ENCODE measurements at places on chromosomes 3 and 15.

GRCh38 chr3:99909714-99910495 is 92.2 kb downstream of the CMSS1 start:
- no peak for DNase-seq

GRCh38 chr3:138300647-138301046 is 29.0 kb downstream of the NME9 start:
- peak; percentile 9 for DNase-seq

- no peak for DNase-seq
Measured at GRCh38 chr15:81418891-81419290, 44.9 kb upstream of the TMC3 start.

GRCh38 chr3:146972726-146973125 is 367.6 kb upstream of the PLSCR5 start:
- DNase-seq: no peak

- DNase-seq: no peak
Measured at GRCh38 chr15:48313216-48313615, 18.0 kb upstream of the DUT start.

- DNase-seq: peak; percentile 79
Measured at GRCh38 chr15:47296881-47297280, 420.4 kb upstream of the SEMA6D start.

DNA sequence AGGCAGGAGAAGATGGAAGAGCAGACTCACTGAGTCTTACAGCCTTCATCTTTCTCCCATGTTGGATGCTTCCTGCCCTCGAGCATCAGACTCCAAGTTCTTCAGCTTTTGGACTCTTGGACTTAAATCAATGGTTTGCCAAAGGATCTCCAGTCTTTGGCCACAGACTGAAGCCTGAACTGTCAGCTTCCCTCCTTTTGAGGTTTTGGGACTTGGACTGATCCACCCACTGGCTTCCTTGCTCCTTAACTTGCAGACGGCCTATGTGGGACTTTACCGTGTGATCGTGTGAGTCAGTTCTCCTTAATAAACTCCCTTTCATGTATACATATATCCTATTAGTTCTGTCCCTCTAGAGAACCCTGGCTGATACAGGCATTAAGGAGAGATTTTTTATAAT is 62.4 kb upstream of the TNIK start:
- no peak for DNase-seq

- peak; percentile 21 for DNase-seq
Measured at GRCh38 chr15:39908186-39908585, 11.9 kb downstream of the GPR176 start.

GRCh38 chr3:55269636-55270035 is 217.5 kb downstream of the WNT5A start:
- no peak for DNase-seq

- no peak for DNase-seq
Measured at GRCh38 chr3:14201940-14202684, 23.5 kb downstream of the LSM3 start.

DNA sequence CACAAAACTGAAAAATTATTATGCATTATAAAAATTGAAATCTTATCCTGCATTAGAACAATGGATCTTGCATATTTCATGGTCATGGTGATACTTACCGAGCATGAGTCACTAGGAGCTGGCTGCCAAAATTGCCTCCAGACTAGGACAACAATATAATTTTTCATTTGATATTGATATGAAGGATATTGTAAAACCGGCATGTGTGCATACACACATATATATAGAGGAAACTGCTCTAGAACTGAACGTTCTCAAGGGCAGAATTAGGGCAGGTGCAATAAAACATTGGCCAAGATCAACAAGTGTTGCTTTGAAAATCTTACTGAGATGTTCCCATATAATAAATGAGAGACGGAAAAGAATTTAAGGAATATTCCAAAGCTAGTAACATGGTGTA is 319.4 kb upstream of the POU1F1 start:
- no peak for DNase-seq

GRCh38 chr15:101348015-101348414 is 53.0 kb upstream of the SNRPA1 start:
- no peak for DNase-seq

GRCh38 chr3:14884665-14885064 is 62.7 kb upstream of the NR2C2 start:
- no peak for DNase-seq

DNA sequence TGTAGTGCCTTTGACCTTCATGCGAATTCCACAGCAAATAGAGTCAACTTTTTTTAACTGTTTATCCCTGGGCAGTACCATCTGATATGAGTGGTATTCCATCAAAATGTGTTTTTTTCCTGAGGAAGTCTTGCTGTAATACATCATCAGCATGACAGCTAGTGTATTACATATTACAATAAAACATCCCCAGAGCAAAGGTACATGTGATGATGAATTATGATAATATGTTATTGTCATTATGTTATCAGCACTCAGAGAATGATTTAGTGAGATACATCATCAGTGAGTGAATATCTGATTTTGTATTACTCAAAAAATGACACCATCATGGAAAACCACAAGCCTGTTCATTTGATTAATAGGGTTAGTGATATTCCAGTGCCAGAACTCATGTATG is 69.7 kb upstream of the ARL6 start:
- no peak for DNase-seq

DNA sequence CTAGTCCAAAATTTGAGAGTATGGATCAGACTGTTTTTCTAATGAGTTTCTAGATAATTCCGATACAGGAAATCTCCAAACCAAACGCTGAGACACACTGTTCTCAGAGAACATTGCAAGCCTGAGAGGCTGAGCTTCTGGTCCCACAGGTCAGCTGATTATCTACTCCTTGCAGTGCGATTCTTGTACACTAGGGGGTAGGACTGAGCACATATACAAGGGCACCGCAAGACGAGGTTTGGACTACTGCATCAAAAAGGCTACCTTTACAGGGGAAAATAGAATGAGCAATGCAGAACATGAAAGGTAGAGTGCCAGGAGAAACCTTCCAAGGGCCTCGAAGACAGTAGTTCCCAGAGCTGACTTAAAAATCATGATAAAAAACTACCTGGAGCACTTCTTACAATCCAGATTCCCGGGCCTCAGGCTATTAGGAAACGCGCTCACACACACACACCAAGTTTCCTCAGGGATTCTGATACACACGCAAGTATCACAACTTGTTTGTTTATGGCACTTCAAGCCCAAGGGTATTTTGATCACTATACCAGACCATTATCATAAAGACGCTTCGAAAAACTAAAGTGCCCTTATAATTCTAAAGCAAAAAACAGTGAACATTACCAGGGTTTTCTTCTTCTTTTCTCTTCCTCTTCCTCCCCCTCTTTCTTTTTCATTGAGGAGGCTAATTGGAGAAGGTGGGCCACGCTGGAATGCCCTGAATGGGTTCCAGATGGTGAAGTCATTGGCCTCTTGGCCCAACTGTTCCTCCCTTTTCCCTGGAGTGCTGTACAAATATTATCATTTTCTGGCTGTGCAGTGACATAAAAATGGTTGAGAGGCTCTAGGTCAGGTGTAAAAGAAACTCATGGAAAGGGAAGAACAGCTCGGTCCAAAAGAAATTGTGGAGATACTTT is 61.8 kb downstream of the SLC12A8 start:
- no peak for DNase-seq

GRCh38 chr3:11523572-11524101 is 120.1 kb downstream of the VGLL4 start:
- peak; percentile 92 for DNase-seq

DNA sequence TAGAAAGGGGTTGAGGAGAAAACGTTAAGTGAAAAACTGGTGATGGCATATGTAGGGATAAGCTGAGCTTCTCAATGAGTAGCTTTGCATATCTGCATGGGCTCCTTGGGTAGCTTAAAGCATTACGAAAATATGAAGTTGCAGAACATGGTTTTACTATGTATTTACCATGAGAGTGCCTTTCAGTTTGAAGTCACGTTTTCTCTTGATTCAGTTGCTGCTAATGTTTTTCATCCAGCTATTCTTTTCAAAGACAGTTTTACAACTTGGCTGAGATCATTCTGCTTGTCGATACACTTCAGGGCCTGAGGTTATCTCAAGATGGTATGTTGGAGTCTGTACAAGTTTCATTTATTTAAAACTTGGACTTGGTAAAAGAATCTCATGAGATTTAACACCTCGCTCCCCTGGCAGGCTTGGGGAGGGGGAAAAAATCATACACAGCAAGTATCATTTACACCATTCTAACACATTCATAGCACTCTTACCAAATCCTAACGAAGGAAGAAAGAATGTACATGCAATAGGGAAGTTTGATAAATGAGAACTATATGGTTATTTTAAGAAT is 103.3 kb upstream of the CMC1 start:
- no peak for DNase-seq

GRCh38 chr3:191051037-191051436 is 148.0 kb upstream of the OSTN start:
- DNase-seq: peak; percentile 34

DNA sequence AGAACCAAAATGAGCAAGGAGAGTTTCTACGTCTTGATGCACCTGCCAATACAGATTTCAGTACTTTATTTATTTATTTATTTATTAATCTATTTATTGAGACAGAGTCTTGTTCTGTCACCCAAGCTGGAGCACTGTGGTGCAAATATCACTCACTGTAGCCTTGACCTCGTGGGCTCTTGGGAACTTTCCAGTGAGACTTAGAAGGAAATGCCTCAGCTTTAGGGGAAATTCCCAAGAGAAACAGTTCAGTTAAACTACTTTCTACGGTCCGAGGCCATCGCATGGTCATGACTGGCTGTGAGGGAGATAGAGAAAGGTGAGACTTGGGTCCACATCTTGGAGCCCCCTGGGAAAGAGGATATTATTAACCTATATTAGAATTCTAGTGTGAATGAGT is 47.0 kb upstream of the HERC1 start:
- DNase-seq: no peak

DNA sequence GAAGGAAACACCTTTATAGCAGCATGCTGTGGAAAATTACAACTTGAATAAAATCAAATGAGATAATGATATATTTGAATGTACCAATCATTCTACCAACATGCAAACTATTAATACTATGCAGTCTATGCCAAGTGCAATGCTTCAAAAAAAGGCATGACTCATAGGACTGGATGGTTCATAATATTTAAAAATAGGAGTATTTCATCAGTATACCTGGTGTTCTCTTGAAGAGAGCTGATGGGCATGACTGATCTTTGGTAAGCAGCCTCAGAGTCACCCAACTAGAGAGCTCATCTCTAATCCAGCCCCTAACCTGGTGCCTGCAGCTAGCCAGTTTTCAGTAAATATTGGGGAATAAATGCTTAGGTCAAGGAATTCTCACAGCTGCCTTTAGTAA is 434.7 kb upstream of the ARRDC4 start:
- DNase-seq: no peak

- DNase-seq: peak; percentile 22
Measured at GRCh38 chr3:82927309-82928253, 1166.1 kb upstream of the GBE1 start.

- DNase-seq: no peak
Measured at GRCh38 chr3:184486614-184487013, 75.0 kb upstream of the EPHB3 start.

DNA sequence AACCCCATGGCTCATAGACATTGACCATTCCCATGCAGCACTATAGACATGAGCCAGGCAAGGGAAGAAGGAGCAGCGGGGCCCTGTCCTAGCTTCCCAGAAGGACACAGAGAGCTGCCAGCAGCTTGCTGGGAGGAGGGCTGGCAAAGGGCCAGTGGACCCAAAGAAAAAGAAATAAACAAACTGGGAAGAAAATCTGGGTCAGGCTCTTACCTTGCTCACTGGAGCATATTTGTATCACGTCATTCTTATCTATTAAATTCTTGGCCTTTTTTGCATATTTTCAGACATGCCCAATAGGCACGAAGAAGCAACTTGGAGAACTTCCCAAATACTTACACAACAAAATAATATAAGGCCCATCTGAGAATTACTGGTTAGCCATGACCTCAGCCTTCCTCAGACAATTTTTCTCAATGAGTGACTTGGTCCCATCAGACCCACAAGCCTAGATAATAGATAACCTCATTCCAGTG is 28.4 kb downstream of the RASGRP1 start:
- peak; percentile 28 for DNase-seq

DNA sequence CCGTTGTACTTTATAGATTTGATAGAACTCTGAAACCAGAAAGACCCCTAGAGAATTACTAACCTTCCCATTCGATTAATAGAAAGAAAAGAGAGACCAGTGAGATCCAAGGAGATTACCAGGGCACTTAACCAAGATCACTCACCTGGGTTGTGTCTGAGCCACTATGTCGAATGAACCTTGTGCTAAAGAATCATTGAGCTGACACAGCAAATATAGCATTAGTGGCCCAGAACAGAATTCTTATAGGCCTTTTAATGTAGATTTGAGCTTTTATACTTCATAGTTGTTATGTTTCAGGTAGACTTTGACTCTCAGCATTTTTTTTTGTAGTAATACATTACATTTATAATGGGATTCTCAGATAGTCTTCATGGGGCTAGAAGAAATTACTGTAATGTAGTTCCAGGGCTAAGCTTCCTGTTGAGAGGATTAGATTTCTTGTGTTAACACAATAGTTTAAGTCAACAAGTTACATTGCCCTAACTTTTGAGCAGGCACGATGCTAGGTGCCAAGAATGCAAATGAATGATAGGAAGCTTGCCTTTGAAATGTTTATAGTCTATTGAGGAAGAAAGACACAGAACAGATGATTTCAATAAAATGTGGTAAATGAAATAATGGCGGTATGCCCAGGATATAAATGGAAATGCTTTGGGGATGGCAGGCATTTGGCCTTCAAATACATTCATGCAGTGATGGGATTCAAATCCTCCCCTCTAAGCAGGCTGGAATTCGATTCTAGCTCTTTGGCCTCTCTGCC is 24.4 kb upstream of the ABHD10 start:
- DNase-seq: no peak

DNA sequence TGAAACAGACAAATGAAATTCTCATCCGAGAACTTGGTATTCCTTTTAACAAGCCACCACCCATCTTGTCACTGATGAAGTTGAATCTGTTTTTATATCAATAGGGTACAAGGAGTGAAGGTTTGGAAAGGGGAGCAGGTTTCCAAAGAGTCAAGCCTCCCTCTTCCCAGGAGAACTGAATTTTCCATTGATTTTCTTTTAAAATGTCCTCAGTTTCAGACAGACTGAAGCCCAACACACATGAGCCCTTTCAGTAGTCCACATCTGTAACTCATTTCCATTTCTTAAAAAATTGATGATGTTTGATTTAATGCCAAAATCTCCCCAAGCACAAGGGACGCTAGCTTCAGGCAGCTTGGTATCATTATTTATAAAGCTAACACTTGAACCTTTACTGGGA is 187.7 kb downstream of the FOXB1 start:
- DNase-seq: peak; percentile 77

GRCh38 chr3:58042947-58043707 is 34.9 kb downstream of the FLNB start:
- DNase-seq: no peak

DNA sequence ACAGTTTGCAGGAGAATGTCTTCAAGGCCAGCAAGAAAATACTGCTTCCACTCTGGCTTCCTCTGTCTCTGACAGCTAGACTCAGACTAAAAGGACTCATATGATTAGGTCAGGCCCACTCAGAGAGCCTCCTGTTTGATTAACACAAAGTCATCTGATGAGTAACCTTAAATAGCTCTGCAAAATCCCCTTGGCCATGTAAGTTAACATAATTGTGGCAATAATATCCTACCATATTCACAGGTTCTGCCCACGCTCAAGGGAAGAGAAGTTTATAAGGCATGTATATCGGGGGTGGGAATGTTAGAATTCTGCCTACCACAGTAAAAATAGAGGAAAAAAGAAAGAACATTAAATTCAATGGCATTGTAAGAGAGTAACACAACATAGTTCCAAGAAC is 20.6 kb upstream of the HHATL start:
- DNase-seq: no peak

GRCh38 chr3:9201266-9201665 is 48.2 kb downstream of the SRGAP3 start:
- DNase-seq: peak; percentile 95

GRCh38 chr15:83380059-83380458 is 67.1 kb upstream of the SH3GL3 start:
- DNase-seq: no peak
